ENCODE measurements at places on chromosomes 16 and 17.

DNA sequence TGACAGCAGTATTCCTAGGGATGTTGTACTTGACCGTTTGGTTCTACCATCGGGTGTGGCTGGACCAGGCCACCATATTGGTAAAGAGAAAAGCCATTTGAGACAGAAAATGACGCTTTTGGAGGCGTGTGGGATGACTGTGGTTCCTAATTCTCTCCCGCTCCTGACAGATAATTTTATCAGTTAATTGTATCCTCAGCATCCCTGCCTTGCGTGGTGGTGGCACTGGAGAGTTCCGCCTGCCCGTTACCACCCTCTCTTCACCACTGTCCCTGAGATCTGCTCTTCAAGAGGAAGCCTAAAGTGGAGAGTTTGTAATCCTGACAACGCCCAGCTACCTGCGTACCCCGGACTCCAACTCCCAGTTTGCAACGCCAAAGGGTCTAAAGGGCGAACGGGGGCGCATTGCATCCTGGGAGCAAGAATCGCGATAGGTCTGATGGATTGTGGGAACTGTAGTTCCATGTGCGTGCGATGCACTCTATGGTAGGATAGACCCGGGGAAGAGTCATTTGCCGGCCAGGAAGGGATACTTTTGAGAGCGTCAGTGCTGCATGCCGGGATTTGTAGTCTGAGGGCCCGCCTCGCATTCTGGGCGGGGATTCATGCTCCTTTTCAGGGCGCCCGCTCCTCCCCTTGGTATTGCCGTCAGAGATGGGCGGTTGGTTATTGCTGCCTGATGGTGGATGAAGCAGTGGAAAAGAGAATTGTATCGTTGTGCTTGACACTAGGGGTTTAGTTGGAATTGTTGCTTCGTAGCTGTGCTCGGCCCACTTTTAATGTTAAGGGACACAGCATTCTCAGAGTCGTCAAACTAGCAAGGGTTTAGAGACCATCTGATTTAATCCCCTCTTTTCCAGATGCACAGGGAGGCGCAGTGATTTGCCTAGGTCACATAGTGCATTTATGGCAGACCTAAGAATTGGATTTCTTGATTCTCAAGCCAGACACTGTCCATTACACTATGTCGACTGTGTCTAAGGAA is 965 bp upstream of the PHF12 start:
- DNase-seq: peak; percentile 94

- DNase-seq: no peak
Measured at GRCh38 chr16:82603784-82604411, 22.9 kb upstream of the CDH13 start.

GRCh38 chr17:57352665-57353175 is 96.4 kb downstream of the MSI2 start:
- no peak for DNase-seq

DNA sequence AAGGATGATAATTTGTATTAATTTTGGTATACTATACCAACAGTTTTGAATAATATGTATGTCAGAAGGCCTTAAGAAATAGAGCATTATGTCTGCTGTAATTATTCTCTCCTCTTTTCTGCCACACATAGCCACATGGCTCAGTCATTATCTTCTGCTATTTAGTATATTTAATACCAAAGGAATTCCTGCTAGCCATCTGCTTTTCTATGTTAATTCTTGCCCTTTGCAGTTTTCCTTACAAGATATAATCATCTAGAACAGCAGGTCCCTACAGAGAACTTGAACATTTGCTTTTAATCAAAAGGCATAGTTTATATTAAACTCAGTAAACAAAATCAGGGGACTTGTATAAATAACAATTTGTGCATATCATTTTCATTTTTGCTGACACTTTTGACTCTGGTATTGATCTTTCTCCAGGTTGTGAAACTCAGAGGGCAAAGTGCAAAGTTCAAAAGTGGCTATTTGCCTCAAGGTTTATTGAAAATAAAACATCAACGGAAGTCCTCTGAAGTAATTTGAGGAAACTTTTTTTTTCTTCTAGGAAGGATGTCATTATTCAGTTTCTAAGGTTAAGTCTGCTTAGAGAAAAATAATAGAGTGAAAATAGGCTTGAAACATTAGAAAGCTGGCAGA is 702.0 kb downstream of the KCNJ2 start:
- DNase-seq: no peak

GRCh38 chr16:56800355-56800754 is 64.7 kb upstream of the SLC12A3 start:
- DNase-seq: no peak

- DNase-seq: no peak
Measured at GRCh38 chr16:19696961-19697360, 21.1 kb downstream of the KNOP1 start.

DNA sequence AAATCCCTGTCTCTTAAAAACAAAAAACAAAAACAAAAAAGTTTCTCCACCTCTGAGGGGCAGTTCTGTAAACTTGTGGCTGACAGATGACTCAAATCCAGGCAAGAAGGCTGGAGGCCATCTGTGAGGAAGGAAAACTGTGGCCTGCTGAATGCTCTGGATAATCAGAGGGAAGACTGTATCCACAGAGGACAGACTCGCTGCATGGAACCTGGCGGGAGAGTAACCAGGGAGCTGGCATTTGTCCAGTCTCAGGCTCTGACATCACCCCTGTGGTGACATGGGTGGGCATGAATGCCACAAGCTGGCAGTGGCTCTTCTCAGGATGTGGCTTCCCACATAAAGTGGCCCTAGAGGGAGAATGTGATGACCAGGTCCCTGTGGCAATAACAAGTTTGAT is 2.8 kb upstream of the KSR1 start:
- DNase-seq: no peak

DNA sequence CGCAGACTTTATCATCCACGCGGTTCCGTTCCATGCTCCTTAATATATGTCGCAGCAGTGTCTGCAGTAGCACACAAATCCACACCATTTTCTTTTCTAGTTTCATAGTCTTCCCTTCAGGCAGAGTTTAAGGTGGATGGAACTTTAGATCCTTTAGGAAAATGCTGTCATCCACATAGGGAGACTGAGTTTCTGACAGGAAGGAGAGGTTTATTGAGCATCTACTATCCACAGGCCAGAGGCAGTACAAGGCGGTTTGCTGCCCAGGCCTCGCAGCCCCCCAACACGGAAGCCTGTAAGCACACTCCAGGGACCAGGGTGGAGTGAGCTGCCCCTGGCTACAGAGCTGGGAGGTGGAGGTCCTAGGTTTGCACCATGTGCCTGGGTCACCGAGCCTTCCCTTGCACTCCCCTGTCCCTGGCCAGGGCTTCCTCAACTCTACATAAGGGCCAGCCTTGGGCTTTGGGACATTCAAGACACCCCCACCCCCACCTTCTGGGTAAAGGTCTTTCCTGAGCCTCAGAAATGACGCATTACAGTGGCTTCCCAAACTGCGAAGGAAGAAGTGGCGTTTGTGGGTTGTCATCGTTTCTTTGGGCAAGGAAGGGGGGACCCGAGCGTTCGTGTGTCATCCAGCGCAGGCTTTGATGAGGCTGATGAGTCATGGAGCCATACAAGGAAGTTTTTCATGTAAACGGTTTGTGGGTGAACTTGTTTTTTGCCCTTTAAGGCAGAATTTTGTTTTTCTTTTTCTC is 146.5 kb upstream of the PLCG2 start:
- peak; percentile 84 for DNase-seq

DNA sequence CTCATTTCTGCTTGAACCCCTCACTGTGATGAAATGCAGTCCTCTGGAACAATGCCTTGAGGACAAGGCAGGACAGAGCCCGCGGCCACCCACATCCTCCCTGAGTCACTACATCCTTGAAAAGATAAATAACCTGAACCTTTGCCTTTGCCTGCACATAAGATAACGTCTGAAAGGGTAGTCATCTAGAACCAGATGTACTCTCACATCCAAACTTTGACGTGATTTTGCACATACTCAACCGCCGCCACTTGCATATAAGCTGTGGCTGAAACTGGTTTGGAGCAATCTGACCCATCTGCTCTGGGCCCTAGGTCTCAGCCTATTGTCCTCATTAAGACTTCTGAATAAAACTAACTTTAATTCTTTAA is 252.1 kb downstream of the PHKB start:
- no peak for DNase-seq

DNA sequence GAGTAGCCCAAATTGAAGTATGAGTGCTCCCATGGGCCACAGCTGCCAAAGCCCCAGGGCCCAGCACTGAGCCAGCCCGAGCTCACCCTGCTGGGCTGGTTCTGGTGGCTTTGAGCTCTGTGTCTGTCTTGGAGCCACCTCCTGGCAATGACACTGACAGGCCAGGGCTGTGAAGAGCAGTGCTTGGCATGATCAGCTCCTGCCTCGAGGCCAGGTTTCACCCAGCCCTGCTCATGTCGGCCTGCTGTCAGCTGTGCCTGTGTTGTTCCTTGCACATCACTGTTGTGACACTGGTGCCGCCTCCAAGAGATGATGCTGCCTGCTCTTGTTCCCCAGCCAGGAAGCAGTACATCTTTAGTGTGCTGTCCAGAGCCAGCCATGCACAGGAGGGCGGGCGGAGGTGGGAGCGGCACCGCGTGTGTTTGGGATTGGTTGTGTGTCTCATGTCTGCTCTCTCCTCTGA is 26.0 kb downstream of the PLD6 start:
- no peak for DNase-seq

DNA sequence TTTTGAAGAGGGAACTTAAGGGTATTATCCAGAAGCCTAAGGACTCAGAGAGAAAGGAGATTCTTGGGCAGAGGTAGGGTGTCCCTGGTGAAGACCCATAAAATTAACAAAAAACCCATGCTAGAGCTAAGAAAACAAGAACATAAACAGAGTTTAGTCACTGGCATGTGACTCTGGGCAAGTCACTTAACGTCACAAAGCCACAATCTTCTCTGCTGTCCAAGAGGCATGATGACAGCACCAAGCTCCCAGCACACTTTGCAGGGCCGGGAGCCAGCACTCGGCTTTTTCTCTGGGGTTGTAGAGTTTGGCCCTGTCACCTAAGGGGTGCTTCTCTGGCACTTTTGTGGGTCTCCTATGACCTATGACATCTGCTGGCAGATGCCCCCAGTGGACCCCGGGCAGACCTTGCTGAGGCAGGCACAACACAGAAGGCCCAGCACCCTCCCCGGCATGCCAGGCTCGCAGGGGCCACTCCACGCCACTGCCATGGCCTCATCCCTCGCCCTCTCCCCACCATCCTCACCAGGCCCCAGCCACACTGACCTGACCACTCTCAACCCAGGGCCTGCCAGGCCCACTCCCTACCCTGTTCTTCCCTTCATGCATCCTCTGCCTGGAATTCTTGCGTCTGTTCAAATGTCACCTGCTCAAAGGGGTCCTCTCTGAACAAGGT is 69.8 kb downstream of the DYNLRB2 start:
- no peak for DNase-seq

GRCh38 chr16:13157082-13157481 is 255.7 kb downstream of the SHISA9 start:
- DNase-seq: no peak

DNA sequence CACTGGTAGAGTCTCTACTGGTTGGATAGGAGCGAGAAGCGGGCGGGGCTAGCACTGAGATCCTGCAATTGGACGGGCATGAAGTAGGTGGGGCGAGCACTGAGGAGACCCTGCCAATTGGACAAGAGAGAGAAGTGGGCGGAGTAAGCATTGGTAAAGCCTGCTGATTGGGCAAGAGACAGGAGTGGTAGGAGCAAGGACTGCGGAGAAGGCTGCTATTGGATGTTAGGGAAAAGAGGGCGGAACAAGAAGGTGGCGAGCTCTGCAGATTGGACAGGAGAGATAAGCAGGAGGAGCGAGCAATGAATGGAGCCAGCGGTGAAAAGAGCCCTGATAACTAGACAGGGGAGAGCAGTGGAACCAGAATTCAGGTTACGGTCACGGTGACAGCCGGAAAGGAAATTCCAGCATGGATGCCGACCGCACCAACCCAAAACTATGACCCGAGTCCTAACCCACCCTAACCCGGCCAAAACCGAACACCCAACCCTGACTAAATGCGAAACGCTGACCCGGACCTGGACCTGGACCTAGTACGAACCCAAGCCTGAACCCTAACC is 4.8 kb downstream of the SCGB1C2 start:
- peak; percentile 55 for DNase-seq

DNA sequence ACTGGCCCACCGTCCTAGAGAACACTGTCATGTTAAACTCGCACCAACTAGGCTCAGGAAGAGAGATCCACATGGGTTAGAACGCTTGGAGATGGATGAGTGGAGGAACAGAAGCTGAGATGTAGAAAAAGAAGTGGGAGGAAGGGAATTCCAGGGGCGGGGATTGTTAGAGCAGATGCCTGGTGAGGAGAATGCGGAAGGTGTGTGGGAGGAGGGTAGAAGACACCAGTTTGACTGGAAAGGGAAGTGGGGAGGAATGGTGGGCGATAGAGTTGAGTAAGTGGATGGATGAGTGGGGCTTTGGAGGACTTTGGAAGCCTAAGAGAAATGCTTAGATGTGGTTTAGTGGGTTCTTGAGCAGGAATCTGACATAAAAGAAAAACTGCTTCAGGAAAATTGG is 37.4 kb downstream of the DHX38 start:
- no peak for DNase-seq

GRCh38 chr16:22665048-22665797 is 148.7 kb upstream of the HS3ST2 start:
- peak; percentile 35 for DNase-seq

- no peak for DNase-seq
Measured at GRCh38 chr16:73526011-73526804, 478.3 kb upstream of the ZFHX3 start.

GRCh38 chr17:42577140-42577531 is 393 bp downstream of the PSMC3IP start:
- no peak for DNase-seq

GRCh38 chr16:14628806-14629611 is 1.1 kb downstream of the PARN start:
- DNase-seq: peak; percentile 32

- no peak for DNase-seq
Measured at GRCh38 chr16:74249254-74249653, 47.4 kb upstream of the PSMD7 start.

DNA sequence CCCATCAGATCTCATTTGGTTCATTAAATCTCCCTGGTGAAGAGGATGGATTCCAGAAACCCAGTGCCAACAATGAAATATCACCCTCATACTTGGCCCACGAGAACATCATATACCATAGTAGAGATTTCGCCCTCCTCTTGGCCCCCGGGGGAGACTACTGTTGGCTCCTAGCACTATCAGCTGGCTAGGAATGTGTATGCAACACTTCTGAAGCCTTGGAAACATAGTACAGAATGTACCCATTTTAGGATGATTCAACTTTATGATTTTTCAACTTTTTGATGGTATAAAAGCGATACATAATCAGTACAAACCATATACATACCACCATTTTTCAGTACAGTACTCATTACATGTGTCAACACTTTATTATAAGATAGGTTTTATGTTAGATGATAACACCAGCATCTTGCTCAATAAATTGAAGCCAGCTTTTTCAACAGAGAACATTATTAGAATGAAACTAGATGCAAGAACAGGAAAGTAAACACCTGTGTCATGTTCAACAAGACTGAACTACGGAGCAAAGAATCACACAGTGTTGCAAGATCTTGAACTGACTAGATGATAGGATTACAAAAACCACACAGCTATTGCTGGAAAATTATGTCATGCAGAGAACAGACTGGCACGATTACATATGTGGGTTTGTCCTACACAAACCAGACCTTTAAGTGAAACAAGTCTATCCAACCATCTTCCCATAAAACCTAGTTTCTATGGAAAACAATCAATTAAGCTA is 17.2 kb downstream of the RSL1D1 start:
- no peak for DNase-seq

GRCh38 chr16:58882292-58882691 is 148.2 kb upstream of the GOT2 start:
- no peak for DNase-seq
